GF-D8 (cell line): ENCODE measurements at places on chromosomes 7 and 10.

GRCh38 chr7:127581716-127582115, 3.7 kb downstream of the GCC1 start:
- DNase-seq = no peak

GRCh38 chr10:64555666-64556065, 1034.5 kb downstream of the REEP3 start:
- DNase-seq = no peak

DNA sequence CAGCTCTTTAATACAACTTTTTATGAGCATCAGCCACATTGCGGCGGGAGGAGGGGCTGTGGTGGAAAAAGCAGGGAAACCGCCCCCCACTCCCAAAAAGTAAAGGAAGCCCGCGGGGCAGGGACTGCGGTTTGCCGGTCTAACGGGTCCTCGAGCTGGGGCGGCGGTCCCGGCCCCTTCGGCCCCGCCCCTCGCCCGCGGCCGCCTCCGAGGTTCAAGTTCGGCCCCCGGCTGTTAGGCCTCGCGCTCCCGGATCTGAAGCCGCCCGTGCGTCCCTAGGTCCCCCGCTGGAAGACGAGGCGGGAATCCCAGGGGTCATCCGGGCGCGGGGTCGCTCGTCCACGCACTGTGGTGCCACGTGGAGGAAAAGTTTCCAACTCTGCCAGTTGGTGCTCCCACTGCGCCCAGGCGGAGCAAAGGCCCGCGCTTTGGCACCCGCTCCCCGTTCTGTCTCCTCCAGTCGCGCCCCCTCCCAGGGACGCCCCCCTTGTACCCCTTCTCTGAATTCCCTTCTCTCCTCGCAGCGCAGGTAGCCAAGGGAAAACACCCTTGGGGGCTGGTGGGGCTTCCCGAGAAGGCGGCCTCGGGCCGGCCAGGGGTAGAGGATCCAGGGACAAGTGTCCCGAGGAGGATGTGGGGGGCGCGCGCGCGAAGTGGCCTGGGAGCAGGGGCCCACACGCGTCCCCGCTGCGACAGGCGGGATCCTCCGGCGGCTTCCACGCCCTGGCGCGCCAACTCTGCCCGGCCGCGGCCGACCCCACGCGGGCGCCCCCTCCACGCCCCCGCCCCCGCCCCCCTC, 798 bp upstream of the AUTS2 start:
- no peak for DNase-seq

DNA sequence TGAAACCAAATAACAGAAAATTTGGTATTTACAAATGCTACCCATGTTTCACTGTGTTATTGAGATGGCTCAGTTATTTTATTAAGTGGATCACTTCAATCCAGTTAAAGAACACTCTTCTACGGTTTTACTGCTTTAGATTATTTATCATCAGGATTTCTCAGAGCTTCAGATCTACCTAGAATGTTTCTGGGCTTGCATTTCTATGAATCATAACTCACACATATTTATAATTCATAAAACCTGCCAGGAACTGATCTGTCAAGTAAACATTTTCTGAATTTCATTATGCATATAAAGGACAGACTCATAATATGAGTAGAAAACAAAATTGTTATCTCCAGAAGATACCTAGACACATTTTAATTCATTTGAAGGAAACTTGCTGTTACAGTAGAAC, 1172.3 kb upstream of the LRRTM3 start:
- DNase-seq = no peak

- no peak for DNase-seq
These were observed 162.0 kb upstream of the PLXNA4 start for GRCh38 chr7:132738254-132738653.
